AG08396 (cell line): ENCODE measurements at places on chromosomes 11 and 22.

- DNase-seq: no peak
Observed at GRCh38 chr11:96114178-96115064, 190.5 kb upstream of the MTMR2 start.

- DNase-seq: peak; percentile 86
Observed at GRCh38 chr11:131867457-131868257, 497.2 kb downstream of the NTM start.

DNA sequence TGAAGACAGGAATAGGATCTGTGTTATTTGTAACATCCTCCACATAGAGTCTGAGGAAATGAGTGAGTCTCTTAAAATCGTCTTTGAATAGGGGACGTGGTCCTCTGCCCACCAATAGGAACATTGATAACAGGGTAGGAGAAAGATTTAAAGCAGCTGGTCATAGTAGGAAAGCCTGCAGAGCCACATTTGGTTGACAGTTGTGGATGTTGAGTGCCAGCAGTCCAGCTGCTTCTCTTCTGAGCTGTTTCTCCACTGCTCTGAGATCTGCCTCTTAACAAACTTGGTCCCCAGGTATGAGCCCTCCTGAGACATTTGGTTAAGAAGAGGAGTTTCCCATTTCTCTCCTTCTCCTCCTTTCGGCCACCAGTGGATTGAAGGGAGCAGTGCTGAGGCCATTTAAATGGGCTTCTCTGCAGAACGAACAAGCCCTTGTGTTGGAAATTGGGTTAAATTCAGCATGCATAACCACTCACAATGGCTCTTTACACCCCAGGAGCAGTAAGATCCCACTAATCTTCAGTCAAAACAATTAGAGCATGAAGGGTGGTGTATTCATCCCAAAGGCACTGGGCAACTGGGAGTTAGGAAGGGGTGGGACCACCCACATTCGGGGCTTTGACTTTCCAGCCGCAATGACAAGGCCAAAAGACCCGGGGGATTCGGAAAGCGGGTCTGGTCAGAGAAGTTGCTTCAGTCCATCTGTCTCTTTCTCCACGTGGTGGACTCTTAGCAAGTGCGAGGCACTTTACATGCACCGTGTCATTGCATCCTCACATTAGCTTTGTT lies 32.3 kb downstream of the MIAT start:
- no peak for DNase-seq

DNA sequence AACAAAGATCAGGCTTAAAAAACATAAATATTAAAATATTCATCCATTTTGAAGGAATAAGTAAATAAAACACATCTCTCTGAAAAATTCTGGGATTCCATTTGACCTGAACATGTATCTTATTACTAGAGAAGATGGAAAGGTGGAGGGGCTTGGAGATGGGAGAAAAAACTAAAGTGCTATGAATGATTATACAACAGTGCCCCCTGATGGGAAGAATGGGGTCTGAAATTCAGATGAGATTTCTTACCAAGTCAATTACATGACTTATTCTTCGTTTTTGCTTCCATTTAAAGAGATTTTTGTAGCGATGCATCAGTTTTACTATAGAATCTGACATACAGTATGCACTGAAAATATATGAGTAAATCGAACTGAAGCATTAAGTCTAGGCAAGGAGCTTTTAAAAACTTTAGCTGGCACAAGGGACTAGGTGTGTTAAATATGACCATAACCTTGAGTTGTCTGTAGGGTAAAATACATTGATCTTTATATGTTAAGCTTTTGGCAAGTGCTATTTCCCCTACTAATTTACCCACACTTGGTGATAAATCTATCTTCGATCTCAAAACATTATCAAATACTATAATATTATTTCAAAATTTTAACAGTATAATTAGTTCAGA lies 718.8 kb downstream of the CNTN5 start:
- DNase-seq: peak; percentile 14

- DNase-seq: no peak
Observed at GRCh38 chr11:110035357-110035756, 57.8 kb upstream of the ZC3H12C start.

- DNase-seq: no peak
Observed at GRCh38 chr11:126793596-126793995, 207.0 kb downstream of the KIRREL3 start.

GRCh38 chr22:44572414-44573207 lies 74.6 kb upstream of the RTL6 start:
- DNase-seq: no peak

DNA sequence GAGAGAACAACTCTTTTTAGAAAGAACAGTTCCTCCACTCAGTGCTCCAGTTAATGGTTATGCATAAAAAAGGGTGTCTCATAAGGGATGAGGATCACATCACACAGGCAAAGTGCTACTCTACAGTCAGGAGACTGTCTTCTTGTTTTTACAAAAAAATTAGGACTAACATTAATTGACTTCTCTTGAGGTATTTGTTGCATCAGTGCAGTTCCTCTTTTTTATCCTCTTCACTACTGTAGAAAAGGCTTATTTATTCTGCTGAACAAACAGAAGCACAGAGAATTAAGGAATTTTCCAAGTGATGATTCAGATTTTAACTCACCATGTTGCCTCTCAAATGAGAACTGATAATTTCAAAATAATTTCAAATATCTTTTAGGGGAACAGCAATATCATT lies 1.9 kb downstream of the MMP8 start:
- DNase-seq: no peak

- no peak for DNase-seq
Observed at GRCh38 chr11:66216911-66217310, 51.5 kb upstream of the RAB1B start.

- no peak for DNase-seq
Observed at GRCh38 chr11:132099692-132100091, 729.3 kb downstream of the NTM start.

GRCh38 chr11:1671658-1672057 lies 25.3 kb upstream of the KRTAP5-6 start:
- no peak for DNase-seq

DNA sequence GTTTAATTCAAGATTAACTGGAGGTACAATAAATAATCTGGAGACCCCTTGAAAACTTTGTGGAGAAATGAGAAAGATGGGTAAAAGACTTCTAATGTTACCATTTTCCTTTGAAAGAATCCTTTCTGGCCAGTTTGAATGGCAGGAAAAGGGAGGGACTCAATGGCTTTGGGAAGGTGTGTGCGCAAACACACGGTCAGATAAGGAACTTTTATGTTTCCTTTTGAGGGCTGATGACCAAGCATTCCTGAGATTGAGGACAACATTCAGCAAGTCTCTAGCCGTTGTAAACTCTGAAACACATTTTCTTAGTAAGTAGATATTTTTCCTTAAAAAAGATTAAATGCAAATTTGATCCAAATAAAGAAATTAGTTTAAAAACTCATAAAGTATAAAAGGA lies 909.7 kb upstream of the TENM4 start:
- no peak for DNase-seq

- no peak for DNase-seq
Observed at GRCh38 chr11:123461164-123461563, 31.1 kb downstream of the GRAMD1B start.
